ENCODE measurements at places on chromosomes 5 and 9. TPM values are rescaled to one million over a fixed set of nuclear protein-coding genes. Genes with fewer than 3 reads are reported as not detected.
A peak's percentile ranks its signal among the peaks of the same experiment; 100 is the strongest.

DNA sequence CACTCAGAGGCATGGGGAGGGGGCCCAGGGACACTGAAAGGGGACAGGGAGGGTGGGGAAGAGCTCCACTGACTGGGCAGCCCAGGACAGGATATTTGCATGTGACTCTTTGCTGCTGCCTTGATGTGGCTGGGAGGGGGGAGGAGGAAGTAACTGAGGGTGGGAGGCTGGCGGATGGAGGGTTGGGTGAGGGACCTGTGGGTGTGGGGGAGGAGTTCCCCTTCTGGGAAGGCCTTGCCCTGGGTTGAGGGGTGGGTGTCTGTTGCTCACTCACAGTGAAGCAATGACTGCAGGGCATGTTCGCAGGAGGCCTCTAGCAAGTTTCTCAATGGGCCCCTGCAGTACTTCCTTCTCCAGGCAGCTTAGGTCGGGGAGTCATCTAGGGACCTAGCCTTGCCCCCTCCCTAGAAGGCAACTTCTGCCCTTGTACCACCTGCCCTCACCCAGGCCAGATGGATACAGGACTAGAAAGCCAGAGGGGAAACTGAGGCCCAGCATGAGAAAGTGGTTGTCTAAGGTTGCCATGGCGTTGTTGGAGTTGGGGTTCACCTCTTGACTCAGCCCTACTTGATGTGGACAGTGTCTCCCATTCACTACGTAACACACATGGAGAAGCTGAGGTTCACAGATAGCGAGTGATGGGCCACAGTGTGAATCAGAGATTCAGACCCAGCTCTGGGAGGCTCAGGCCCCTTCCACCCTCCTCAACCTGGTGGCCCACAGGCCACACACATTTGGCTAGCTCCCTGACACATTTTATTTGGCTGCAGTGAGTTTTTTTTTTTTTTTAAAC is 3.0 kb downstream of the GRK6 start:
- peak; percentile 49 for DNase-seq
- no peaks in the 10 kb centered on the region for H3K27me3 ChIP-seq

DNA sequence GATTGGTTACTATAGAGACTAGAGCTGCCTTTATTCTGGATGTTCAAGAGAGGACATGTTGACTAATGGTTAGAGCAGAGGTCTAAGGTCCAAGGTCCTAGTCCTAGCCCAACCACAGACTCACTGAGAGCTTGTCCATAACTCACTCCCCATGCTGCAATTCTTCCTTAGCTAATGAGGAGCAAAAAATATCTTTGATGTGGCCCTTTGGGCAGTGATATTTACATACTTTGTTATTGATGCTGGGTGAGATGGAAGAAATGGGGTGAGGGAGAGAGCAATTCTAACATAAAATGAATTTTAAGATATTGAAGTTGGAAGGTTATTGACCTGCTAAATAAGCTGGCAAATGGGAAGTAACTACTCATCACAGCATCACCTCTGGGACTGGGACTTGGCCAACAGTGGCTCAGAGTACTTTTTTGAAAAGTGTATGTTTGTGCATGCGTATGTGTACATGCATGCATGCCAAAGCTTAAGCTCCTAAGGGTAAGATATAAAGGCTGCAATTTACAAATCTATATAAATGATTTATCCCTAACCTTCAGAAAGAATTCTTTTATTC is 58.0 kb upstream of the ANKRD55 start:
- no peak for DNase-seq
- no peaks in the 10 kb centered on the region for H3K36me3 ChIP-seq
- H3K4me1 ChIP-seq = peaks cover 7% of the 10 kb centered on the region
- no peaks in the 10 kb centered on the region for H3K27me3 ChIP-seq

DNA sequence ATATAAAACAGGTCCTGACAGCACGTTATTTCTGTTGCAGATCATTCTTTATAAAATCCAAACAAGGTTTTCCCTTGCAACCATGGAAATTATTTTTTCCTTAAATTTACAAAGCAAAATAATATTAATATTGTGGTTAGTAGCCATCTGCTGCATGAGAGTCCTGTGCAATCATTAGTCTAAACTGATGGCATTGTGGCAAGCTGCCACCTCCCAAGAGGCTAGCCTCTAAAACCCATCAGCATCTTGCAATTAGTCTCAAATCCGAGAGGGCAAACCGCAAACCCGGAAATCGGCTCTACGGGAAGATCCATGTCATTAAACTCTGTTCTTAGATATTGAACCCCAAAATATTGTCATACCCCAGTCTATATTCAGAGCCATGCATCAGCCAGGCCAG is 11.3 kb upstream of the CDH6 start:
- no peaks in the 10 kb centered on the region for H3K4me1 ChIP-seq
- H3K27me3 ChIP-seq = no peaks in the 10 kb centered on the region
- no peak overlapping the region for H3K27ac ChIP-seq
- no peak overlapping the region for H3K4me3 ChIP-seq
- no peak for DNase-seq

DNA sequence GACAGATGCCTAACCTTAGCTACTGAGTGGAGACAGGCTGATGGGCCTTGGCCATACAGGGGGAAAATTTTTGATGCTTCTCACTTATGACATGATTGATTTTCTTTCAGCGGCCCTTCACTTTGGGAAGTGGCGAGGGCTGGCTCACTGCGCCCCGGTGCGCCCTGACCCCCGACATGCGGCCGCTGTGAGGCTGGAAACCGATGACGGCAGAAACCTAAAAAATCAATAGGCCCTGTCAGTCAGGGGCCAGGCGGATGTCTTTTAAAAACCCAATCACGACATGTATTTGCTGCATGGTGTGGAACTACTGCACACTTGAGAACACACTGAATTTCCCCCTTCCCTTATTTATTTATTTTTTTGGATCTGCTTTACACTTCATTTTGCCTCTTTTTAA is 121.7 kb downstream of the EBF1 start:
- H3K36me3 ChIP-seq = peaks cover 29% of the 10 kb centered on the region
- peaks cover 62% of the 10 kb centered on the region for H3K4me1 ChIP-seq
- H3K4me3 ChIP-seq = no peak overlapping the region
- H3K27ac ChIP-seq = no peak overlapping the region

EPB41L4A gene
- total RNA-seq = 5.8 TPM

S1PR3 gene
- not detected for total RNA-seq

TRIO gene
- 223 TPM for total RNA-seq

Measured in activated B cell treated with CpG ODN at 0.5 μM for 24 hours (primary cell).